NT2/D1 (cell line): ENCODE measurements at places on chromosomes 2 and 18.

DNA sequence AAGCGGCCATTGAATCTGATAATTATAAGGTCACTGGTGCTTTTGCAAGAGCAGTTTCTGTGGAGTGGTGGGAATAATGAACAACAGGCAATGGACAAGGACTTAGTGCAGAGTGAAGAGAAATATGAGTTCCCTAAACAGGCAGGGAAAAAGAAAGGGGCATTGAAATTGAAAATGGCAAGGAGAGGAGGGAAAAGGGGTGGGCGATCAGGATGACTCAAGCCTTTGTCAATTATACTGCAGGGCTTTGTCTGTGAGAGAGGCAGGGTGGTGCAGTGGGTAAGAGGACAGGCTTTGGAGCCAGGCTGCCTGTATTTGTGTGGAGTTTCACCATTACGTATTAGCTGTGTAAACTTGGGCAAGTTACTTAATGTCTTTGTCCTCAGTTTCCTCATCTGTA, 29.5 kb upstream of the PAIP2B start:
- DNase-seq = no peak

GRCh38 chr2:52859065-52859464, 908.5 kb upstream of the CHAC2 start:
- DNase-seq = no peak

DNA sequence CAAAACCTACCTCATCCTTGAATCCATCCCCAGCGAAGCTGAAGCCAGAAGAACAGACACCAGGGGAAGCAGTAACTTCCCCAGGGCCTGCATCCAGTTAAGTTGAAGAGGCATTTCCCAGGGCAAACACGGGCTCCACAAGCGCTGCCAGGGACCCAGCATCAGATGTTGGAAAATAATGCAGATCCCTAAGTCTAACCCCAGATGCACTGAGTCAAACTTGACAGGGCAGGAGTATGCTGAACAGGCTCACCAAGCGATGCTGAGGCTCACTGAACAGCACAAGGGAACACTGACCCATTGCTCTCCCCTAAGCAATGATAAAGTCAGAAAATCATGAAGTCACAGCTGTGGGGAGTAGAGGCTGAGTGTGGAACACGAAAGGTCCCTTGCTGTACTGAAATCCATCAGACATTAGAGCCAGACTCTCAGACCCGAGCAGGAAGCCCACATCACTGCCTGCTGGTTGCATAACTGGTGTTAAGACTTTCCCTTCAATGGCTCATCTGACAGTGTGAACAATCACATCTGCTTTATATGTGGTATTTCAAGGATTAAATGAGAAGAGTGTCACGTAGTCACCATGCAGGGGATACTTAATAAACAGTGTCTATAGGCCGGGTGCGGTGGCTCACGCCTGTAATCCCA, 36.2 kb downstream of the TNS1 start:
- DNase-seq = no peak

DNA sequence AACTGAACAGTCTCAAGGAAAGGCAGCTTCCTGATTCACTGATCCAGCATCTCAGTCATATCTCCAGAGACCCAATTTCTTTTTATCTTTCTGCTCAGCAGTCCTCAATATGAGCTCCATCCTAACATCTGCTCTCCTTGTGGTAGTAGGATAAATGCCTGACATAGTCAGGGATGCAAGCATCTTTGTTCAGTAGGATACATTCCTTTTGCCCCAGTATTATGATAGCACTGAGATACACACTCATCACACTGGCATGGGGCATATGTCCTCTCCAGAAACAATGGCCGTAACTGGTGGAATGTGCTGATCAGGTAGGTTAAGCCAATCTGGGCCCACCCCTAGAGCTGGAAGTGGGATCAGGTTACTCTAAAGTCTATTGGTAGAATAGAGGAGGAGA, 207.2 kb downstream of the ETAA1 start:
- DNase-seq = no peak

- DNase-seq = no peak
These were observed 117.6 kb upstream of the TTN start for GRCh38 chr2:178924817-178925216.

- DNase-seq = peak; percentile 9
These were observed 84.7 kb upstream of the NEDD4L start for GRCh38 chr18:57959278-57959677.

DNA sequence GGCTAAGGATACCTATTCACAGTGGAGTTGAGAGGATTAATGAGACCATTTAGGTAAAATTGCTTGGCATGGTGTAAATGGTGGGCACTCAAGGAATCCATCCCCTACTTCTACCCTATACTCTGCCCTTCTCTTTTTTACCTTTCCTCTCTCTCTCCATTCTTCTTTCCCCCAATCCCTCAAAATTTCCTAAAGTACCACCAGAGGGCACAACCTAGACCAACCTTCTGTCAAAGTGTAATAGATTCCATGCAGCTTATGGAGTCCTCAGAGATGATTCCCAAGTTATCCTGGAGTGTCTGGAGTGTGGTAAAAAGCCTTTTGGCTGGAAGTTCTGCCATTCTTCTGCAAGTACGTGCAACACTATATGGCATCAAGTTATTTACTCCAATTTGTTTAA, 33.0 kb upstream of the CCDC195 start:
- DNase-seq = no peak

- no peak for DNase-seq
These were observed 226.0 kb upstream of the ITGA4 start for GRCh38 chr2:181231151-181231550.

DNA sequence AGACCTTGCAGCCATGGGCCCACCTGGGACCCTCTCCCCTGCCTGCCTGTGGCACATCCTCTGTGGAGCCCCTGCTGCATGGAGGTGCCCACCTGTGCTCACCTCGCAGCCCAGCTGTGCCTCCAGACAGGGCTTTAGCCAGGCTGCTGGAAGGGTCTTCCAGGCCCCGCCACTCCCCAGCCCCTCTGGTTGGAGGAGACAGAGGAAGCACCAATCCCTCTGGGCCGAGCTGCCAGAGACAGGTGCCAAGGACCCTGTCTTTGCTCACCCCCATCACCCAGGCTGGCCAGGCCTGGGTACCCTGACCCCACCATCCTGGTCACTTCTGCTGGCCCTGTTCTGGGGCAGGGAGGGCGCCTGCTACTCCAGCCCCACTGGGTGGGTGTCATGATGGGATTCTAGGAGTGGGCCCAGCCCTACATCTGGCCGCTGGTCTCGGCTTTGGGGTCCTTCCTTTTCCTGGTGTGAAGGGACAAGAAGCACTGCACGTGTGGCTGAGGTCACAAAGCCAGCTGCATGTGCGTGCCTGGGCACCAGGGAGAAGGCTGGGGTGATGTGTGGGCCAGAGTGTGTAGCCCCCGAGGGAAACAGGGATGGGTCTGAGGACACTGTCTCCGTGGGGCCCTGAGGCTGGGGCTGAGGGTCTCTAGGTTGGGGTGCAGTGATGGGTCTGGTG, 9.3 kb upstream of the NEU4 start:
- no peak for DNase-seq

DNA sequence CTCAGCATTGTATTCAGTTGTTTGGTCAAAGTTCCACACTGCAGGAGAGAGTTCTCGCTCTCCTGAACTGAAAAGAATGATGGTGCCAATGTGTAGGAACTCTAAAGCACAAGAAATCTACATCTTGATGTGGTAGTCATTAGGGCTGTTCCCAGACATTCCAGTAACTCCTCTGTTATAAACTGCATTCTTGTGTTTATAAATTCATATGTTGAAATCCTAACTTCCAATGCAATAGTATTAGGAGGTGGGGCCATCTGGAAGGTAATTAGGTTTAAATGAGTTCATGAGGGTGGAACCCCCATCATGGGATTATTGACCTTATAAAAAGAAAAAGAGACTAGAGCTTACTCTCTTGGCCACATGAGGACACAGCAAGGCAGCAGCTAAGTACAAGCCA, 239.6 kb downstream of the CDH20 start:
- DNase-seq = no peak

- no peak for DNase-seq
These were observed 8.0 kb downstream of the INHBB start for GRCh38 chr2:120353931-120354330.

GRCh38 chr2:17171446-17172049, 346.7 kb downstream of the RAD51AP2 start:
- DNase-seq = peak; percentile 52

DNA sequence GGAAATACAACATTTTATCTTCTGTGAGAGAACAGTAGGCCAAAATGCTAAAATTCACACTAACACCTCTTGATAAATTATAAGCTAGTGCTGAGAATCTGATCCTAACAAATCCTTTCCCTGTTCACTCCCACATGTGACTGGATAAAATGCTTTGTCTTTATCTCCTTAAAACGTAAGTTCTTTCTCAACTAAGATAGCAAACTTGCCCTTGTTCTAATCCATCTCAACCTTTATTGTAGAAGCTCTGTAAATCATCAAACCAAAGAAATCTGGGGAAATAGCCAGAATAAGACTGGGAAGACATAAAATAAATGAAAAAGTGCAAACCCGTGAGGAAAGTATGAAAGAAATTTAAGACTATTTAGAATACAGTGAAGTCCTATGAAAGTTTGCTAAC, 1058.4 kb upstream of the ACVR2A start:
- no peak for DNase-seq

DNA sequence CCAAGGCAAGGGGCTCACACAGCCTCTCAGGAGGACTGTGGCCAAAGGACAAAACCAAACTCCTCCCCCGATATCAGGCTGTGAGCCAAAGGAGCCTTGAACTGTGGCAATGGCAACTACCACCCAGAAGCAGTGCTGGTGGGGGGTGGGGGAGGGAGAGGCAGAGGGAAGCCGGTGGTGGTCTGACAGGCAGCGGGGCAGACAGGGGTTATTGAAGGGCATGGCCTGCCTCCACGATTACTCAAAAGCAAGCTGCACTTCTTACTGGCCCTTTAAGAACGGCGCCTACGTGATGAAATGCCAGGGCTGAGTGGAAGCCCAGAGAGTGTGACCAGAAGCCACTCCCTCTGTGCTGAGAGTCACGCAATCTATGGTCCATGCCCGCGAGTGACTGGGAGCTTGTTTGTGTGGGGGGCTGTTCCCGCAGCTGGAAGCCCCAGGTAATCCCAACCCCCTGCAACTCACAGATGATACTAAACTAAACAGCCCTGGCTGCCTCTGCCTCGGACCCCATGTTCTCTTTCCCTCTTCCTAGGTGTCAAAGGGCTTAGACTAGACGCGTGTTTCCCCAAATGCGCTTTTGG, 128.2 kb upstream of the CXCR4 start:
- DNase-seq = no peak

DNA sequence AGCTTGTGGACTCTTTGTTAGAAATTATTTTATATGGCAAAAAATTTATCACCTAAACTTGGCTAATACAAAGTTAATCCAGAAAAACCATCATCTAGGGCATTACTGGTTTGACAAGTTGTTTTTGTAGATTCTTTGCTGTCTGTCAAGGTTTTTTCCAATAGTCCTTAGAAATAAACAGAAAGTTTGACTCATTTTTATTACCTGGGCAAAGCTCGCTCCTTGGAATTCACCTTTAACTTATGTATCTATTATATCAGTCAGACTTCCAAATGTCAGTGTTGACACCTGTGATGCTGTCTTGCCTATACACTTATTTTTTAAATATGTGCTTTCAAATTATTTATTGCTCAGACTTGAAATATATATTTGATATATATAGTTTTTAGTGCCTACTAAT, 21.7 kb downstream of the LAMA3 start:
- no peak for DNase-seq

- DNase-seq = no peak
These were observed 210.5 kb downstream of the HDAC4 start for GRCh38 chr2:239190361-239190760.

GRCh38 chr2:118232796-118233195, 144.5 kb downstream of the INSIG2 start:
- DNase-seq = no peak

DNA sequence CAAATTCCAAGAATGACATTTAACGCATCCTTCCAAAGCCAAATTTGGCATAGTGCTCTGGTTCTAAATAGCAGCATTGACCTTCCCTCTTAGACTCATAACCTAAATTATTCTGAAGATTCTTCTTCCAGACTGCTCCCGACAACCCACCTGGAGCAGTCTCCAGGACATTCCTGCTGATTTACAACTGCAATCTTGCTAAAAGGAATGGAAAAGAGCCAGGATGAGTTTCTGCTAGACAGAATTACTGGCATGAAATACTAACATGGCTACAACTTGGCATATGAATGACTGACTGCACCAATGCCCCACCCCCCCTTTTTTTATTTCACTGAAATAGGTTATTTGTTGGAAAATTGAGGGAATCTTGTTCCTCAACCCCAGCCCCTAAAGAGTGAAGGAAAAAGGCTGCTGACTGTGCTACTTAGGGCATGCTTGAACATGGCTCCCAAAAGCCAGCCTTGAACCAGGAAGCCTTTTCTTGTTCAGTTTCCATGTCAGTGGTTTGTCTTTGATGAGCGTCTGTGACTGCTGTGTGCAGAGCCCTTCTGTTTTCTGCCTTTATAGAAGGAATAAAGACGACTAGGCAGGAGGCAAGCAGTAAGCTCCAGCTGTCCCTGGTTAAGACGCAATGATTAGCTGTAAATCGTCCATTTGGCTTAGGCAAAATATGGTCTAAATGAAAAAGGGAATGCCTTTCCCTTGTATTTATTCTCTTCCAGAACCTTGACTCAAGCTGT, 47.4 kb upstream of the ITGB6 start:
- DNase-seq = no peak

GRCh38 chr2:101200676-101201075, 49.5 kb upstream of the TBC1D8 start:
- no peak for DNase-seq

DNA sequence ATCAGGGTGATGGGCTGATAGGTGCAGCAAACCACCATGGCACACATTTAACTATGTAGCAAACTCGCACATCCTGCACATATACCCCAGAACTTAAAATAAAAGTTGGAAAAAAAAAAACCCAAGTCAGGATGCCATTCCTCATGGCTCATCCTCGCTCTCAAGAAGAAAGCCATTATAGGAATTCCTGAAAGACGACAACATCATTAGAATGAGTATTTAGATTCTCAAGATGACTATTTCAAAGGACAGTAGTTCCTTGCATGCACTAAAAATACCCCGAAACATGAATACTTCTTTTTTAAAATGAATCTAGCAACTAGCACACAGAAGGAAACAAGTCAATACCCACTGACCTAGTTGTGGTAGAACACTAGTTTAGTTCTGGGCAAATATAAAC, 285.8 kb upstream of the REV1 start:
- peak; percentile 11 for DNase-seq

GRCh38 chr2:142586693-142587580, 290.5 kb upstream of the KYNU start:
- no peak for DNase-seq
